ENCODE measurements at places on chromosomes 5 and 9.

DNA sequence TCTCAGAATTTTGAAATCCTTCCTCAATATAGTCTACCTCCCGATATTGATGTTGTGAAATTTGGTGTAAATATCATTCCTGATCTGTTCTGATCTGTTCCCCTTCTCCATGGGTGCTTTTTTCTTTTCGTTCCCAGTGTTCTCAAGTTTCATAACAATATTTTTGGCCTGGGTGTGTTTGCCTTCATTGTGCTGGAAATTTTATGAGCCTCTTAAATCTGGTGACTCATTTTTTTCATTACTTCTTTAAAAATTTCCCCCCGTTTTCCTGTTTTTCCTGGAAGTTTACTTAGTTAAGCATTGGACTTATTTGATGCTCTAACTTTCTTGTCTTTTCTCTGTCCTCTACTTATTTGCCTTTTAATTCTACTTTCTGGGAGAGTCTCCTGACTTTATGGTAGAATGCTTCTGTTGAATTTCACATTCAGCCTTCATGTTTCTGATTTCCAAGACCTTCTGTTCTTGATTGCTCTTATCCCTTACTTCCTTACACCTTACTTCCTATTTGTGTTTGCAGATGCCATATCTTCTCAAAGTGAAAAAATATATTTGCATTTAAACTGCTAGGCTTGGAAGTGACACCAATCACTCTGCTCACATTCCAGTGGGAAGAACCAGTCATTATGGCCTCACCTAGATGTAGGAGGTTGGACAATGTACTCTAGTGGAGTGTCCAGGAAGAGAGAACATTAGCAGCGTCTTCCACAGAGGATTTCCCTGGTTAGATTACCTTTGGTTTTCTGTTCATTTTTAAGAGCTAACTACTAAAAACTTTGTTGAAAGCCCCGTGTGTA is 441.9 kb downstream of the ARHGEF28 start:
- DNase-seq: no peak

- DNase-seq: no peak
Measured at GRCh38 chr5:123951582-123951977, 439.6 kb downstream of the CSNK1G3 start.

- no peak for DNase-seq
Measured at GRCh38 chr9:133506653-133507038, 18.1 kb downstream of the MYMK start.

- peak; percentile 79 for DNase-seq
Measured at GRCh38 chr5:76547242-76547890, 75.8 kb downstream of the F2RL2 start.

- no peak for DNase-seq
Measured at GRCh38 chr5:115657881-115658233, 32.0 kb upstream of the TMED7 start.

DNA sequence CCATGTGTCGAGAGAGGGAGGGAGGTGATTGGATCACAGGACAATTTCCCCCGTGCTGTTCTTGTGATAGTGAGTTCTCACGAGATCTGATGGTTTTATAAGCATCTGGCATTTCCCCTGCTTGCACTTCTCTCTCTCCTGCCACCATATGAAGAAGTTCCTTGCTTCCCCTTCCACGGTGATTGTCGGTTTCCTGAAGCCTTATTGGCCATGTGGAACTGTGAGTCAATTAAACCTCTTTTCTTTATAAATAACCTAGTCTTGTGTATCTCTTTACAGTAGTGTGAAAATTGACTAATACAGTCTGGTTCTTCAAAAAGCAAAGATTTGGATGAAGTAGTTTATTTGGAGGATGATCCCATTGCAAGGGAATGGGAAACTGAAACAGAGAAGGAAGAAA is 11.3 kb upstream of the MIER3 start:
- no peak for DNase-seq

GRCh38 chr9:69380811-69381210 is 55.8 kb downstream of the ENTREP1 start:
- DNase-seq: no peak

DNA sequence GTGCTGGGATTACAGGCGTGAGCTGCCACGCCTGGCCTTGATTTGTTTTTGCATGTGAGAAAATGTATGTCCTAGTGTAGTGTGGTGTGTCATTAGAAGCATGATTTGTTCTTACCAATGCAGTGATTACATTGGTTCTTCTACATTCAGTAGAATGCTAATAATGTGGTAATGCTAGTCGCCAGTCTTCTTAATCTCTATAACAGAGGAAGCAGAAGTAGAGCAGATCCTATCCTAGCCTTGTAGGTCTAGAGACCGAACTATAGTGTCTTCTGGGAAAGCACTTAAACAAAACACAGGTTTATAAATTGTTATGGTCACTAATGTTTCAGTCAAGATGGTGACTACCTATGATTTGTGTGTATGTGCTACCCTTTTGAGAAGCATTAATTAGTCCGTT is 197.5 kb upstream of the DMRT1 start:
- no peak for DNase-seq

DNA sequence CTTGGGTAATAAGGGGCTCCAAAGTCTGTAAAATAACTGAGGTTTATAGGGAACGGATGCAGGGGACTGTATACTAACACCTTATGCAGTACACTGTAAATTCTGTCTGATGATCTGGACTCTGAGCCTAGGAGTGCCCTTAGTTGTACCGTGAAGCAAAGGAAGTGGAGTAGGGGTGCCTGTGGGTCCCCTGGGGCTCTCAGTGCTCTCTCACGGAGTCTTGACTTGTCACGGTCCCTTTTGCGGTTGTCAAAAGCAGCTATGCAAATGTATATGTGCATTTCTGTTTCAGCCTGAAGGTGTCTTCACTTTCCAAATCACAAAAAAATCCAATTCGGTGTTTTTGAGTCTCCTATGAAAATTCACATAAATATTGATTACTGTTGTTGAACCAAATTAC is 17.8 kb downstream of the DMRT1 start:
- peak; percentile 39 for DNase-seq

GRCh38 chr9:85647571-85647970 is 94.2 kb downstream of the AGTPBP1 start:
- peak; percentile 10 for DNase-seq

DNA sequence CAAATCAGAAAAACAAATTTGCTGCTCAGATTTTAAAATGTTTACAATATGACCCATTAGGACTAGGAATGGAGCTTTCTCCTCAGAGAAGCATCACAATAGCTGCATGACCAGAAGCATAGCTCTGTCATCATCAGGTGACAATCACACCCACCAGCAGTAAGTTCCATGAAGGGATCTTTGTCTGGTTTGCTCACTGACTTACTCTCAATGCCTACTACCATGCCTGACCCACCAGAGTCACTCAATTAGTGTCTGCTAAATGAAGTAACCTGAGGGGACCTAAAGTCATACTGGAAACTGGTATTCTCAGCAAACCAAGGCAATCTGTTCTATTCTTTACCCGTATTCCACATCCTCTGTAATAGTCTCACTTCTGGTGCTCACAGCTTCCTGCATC is 7.7 kb downstream of the ERMP1 start:
- no peak for DNase-seq

GRCh38 chr9:794386-794785 is 47.1 kb upstream of the DMRT1 start:
- no peak for DNase-seq
